DMS53 (cell line): ENCODE measurements at places on chromosomes 7 and 10.

DNA sequence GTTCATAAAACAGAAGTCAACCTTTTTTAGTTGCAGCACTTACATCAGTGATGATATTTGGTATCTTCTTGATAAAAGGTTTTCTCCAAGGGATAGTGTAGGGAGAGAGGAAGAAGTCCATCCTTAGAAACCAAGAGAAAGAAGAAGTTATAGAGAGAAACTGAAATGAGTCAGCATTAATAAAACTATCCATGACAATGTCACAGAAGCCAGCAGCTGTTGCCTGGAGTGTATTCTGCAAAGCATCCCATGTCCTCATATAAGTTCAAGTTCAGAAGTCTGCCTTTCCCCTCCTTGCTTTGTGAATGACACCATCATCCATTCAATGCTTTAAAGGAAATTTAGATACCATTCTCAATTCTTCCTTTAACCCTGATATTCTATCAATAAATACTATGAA is 14.4 kb upstream of the COL1A2 start:
- no peak for DNase-seq

DNA sequence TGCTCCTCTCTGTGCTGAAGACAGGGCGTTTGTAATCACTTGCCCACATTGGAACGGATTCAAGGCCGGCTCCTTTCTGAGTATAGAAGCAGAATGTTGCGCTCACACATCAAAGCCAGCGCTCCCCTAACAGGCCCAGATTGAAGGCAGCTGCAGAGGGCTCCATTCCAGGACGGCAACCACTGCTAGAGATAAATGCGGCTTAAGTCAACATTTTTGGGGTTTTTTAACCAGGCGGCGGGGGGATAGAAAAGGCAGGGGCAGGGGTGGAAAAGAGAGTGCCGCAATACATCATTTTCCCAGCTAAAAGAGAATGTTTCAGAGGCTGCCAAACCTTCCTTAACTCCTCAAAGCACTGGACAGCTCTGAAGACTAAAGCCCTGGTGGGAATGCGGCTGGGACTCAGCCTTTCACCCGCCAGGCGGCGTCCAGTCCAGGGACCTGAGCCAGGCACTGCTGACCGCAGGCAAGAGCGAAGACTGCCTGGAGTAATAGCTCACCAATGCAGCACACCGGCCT is 189.6 kb downstream of the TNS3 start:
- DNase-seq, result no peak

- no peak for DNase-seq
These were observed 32.6 kb downstream of the LHPP start for GRCh38 chr10:124494046-124494807.

DNA sequence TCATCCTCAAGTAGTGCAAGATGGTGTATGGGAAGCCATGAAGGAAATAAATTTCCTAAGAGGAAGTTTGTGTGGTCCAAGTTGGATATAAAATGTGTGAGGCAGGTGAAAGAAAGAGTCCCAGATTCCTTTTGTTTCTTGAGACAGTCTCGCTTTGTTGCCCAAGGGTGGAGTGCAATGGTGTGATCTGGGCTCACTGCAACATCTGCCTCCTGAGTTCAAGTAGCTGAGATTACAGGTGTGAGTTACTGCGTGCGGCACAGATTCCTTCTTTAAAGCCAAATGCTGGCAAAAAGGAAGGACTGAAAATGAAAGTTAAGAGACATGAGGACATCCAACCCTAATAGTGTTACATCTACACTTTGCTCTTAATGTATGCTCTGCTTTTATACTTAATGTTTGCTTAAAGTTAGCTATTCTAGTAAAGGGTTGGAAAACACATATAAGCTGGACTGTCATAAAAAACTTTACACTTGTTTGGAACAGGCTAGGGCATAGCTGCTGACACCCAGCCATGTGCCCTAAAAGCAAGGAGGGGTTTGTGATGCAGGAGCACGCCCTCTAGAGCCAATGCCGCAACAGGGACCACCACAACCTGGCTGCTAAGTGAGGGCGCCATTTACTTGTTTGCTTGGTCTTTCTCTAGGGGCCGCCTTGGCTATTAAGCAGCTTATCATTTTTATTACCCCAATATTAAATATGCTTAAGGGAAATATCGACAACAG is 34.5 kb downstream of the CLEC2L start:
- DNase-seq, result no peak

DNA sequence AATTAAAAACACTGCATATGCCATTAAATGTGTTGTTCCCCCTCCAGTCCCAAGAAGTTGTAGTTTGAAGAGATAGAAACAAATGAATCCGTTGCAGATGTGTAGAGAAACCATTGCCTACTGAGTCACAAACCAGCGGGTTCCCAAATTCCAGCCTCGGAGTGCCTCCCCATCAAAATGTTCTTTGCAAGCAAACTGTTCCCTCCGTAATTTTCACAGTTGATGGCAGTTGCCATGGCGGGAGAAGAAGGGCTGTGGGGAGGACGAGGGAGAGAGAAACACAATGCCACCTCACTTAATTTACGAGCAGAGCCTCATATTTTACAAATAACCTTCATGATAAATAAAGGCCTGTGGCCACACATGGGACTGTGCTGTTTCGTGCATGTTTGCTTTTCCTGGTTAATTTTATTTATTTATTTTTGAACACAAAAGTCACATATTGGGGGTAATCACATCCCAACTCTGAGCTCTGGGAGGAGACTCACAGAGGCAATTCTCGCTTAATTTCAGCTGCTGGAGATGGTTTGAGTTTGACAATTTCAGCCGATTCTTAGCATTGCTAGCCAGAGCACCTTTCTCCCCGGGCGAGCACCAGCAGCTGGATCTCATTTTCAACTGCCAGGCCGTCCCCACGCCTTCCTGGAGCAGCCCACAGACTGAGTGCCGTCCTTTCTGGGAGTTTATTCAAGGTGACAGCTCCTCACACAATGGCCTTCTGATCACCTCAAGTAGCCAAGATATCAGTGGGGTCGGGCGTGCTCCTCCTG is 1084.2 kb downstream of the KCNMA1 start:
- DNase-seq, result no peak

DNA sequence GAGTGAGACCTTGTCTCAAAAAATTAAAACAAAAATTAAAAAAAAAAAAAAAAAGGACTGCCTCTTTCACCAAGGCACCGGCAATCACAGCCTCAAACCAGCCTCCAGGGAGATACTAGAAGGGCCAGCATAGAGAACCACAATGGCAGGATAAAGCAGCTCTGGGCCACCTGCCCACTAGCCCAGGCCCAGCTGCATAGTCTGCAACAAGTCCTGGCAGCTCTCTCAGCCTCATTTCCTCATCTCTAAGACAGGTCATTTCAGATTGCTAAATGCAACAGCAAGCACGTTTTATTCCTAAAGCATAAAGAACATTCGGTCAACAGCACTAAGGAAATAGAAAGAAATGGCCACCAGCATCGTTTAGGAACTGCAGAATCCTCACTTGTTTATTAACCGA is 28.8 kb downstream of the XPNPEP1 start:
- no peak for DNase-seq

DNA sequence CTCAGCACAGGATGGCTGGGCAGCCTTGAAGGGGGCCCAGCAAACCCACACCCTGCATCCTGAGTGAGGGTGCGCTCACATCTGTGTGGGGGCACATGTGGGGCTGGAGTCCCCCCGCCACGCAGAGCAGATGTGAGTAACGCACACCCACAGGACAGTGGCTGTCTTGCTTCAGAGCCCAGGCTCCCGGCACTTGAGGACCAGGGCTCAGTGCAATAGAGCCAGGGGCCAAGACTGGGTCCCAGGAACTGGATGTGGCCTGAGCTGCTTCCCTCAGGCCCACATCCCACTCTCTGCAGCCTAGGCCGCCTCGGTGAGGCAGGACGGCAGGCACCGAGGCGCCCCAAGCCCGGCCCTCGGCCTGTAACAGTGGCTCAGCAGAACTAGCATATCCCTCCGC is 159.9 kb downstream of the MAD1L1 start:
- no peak for DNase-seq

GRCh38 chr7:31335161-31335856 is 5.2 kb downstream of the NEUROD6 start:
- DNase-seq, result no peak

DNA sequence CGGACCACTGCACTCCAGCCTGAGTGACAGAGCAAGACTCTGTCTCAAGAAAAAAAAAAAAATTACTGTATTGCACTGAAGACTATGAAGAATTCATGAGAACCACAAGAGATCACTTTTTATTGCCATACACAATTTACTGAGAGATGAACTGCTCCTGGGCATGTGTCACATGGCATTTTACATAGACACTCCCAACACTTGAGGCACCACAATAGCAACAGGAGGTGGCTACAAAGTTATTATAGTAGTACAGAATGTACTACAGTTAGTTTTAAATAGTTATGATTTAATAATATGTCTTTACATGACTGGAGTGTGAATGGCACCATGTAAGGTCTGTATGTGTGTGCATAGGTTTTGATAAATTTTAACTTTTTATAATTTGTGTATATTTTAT is 70.6 kb downstream of the KMT2E start:
- DNase-seq, result no peak

DNA sequence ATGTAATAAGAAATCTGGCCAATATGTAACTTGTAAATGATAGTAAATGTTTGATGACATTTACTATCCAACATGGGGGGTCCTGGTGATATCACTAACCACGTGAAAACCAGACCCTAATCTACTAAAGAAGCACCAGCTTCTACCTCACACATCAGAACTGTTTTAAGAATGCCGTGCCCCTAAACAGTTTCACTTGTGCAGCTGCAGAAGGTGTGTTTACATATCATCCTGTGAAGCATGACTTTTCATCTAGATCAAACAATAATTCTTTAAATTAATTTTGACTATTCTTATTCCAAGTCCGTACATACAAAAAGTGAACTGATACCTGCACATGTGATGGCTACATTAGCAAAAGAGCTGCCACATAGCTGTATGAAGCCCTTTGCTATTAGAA is 61.0 kb downstream of the STEAP1B start:
- DNase-seq, result peak; percentile 67

- no peak for DNase-seq
These were observed 136.3 kb downstream of the CCDC71L start for GRCh38 chr7:106524690-106525059.

GRCh38 chr7:128171342-128171918 is 69.6 kb upstream of the LEP start:
- DNase-seq, result no peak

GRCh38 chr7:81031243-81031642 is 112.4 kb upstream of the SEMA3C start:
- peak; percentile 24 for DNase-seq

- peak; percentile 80 for DNase-seq
These were observed 508.5 kb upstream of the ZMIZ1 start for GRCh38 chr10:78560341-78560688.

- no peak for DNase-seq
These were observed 29.9 kb downstream of the CYTH3 start for GRCh38 chr7:6242561-6242960.

GRCh38 chr10:96619120-96619519 is 32.3 kb upstream of the TM9SF3 start:
- no peak for DNase-seq

- DNase-seq, result no peak
These were observed 39.7 kb downstream of the RASGEF1A start for GRCh38 chr10:43226851-43227845.

- no peak for DNase-seq
These were observed 566.0 kb downstream of the CALN1 start for GRCh38 chr7:71846160-71846559.

GRCh38 chr10:96556003-96556402 is 30.8 kb downstream of the TM9SF3 start:
- DNase-seq, result peak; percentile 41

GRCh38 chr10:94223702-94224370 is 138.9 kb downstream of the NOC3L start:
- no peak for DNase-seq

DNA sequence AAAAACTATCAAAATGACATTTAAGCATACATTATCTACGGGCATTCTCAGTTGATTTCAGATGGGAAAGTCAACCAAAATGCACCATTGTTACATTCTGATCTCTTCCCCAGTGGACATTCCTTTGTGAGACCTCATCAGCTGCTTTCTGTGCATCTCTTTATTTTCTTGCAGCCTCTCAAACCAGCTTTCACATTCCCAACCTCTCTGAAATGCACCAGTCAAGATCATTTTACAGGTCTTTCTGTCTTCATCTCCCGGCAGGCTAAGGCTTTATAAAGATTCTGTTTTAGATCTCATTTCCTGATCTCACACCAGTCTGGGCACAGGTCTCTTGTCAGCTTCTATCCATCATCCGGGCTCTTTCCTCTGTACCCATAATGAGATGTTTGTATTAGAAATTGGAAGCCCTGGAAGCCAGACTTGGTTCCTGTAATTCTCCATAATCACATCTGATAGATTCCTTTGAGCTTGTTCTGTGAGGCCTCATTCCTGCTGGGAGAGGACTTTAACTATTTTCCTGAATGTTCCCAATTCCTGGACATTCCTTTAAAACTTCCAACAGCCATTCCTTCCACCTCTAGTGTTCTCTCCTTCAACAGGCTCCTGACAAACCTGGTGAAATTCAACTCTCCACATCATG is 44.3 kb upstream of the ARL4A start:
- DNase-seq, result no peak

DNA sequence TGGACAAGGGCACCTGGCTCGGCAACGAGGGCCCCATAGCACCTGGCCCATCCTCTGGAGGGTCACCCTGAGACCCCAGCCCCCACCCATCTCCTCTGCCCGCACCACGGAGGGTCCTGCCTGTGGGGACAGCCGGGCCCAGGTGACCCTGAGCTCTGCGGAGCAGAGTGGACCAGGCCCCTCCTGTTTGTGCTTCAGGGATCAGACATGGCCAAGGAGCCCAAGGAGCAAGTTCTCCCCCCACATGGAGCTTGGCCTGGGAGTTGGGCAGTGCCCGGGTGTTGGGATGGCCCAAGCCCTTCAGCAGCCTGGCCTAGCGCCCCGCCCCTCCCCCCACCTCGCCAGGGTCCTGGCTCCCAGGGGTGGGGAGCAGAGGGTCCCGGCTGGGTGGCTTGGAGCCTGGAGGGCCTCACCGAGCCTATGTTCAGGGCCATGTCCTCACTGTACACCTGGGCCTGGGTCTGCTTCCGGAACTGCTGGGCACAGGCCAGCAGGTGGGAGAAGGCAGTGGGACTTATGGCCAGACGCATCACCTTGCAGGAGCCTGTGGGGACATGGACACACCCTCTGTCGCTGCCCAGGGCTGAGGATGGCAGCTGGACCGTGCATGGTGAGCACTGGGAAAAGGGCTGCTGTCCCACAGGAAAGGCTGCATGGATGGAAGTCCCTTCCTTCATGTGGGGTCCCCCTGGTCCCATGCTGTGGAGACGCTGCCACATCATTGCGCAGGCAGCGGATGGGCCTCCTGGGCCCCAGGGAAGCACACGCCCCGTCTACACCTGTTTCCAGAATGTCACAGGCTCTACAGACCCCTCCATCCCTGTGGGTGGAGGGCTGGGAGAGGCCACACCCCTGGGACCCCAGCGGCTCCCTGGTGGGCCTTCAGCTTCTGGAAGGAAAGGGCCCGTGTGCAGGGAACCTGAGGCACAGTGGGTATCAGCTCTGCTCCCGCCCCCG is 49.2 kb upstream of the NKX6-2 start:
- no peak for DNase-seq

DNA sequence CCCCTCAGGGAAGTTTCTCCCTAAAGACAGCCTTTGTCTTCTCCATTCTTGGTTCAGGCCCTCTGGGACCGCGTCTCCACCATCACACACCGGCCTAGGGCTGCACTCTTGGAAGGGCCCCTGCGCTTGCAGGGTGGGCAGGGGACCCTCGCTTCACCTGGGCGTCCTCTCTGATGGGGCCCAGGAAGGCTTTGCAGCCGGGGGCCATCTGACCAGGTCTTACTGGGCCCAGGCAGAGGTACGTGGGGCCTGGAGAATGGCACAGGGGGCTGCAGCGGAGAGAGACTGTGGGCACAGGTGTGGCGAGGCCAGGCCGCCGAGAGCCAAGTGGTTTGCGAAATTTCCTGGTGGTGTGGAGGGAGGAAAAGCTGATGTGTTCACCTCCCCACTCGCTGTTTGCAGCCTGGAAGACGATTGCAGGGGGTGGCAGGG is 44.4 kb downstream of the ALOX5 start:
- DNase-seq, result peak; percentile 49
